Central memory CD8-positive, alpha-beta T cell (primary cell): ENCODE measurements at places on chromosomes 16 and 17.

GRCh38 chr17:16435925-16436886, 20.8 kb downstream of the TRPV2 start:
- DNase-seq, result no peak

GRCh38 chr16:12677502-12677901, 126.2 kb downstream of the CPPED1 start:
- no peak for DNase-seq

DNA sequence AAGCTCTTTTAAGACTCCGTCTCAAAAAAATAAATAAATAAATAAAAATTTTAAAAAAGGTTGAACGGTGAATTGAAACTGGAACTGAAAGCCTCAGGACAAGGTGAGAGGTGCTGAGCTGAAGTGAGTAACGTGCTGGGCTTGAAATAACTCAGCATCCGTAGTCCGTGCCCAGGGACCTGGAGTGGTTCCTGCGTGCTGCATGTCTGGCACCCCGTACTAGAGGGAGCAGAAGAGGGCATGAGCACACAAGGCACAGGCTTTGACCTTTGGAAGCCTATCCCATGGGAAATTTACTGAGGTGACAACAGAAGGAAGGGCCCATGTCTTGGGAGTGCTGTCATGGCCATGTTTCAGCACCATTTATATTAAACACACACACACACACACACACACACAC, 4.5 kb upstream of the MEIOB start:
- DNase-seq, result no peak

DNA sequence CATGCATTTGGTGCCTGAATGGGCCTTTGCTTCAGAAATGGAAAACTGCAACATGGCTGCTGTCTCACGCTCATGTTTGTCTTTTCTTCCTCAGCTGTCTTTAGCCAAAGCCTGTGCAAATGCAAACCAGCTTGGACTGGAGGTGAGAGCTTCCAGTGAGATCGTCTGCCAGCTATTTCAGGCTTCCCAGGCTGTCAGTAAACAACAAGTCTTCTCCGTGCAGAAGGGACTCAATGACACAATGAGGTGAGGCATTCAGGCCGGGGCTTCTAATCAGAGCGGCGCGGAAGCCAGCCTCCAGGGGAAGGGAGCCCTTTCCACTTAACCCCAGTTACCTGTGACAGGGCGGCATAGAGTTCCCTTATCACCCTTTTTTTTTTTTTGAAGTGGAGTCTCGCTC, 14.3 kb downstream of the CCNF start:
- DNase-seq, result no peak

GRCh38 chr17:18916816-18917500, 35.0 kb upstream of the SLC5A10 start:
- DNase-seq, result no peak

DNA sequence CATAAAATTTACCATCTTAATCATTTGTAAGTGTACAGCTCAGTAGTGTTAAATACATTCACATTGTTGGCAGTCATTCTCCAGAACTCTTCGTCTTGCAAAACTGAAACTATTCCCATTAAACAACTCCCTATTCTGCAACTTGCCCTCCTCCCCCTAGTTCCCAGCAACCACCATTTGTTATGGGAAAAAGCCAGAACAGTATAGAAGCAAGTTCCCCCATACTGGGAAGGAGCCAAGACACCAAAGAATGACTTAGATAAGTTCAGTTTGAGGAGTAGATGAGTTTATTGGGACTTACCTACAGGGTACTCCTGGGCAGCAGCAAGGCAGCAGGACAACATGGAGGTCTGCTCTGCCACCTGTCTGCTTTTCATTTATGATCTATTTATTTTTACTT, 39.3 kb upstream of the TEKT1 start:
- DNase-seq, result no peak

DNA sequence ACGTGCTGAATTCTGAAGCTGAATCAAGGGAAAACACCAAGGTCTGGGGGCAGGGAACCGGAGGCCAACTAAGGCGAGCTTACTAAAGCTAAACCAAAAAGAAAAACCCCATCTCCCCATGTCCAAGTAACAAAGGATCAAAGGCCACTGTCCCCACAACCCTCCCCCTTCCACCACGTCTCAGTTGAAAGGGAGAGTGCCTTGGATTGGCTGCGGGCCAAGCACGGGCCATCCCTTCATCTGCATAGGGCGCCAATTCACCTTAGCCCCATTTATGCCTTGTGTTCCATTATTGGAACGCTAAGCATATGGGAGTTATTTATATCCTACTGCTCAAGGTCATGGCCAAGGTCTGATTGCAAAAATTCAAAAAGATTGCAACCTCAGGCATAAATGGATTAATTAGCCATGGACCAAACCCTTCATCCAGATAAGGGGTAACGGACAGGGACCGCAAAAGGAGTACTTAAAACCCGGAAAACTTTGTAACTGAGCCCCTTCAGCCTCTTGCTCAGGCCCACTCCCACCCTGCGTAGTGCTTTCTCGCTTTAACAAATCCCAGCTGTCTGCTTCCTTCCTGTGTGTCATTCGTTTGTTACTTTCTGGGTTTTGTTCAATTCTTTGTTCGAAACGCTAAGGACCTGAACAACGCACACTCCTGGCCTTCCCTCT, 740 bp upstream of the ATP6V0D1 start:
- no peak for DNase-seq

DNA sequence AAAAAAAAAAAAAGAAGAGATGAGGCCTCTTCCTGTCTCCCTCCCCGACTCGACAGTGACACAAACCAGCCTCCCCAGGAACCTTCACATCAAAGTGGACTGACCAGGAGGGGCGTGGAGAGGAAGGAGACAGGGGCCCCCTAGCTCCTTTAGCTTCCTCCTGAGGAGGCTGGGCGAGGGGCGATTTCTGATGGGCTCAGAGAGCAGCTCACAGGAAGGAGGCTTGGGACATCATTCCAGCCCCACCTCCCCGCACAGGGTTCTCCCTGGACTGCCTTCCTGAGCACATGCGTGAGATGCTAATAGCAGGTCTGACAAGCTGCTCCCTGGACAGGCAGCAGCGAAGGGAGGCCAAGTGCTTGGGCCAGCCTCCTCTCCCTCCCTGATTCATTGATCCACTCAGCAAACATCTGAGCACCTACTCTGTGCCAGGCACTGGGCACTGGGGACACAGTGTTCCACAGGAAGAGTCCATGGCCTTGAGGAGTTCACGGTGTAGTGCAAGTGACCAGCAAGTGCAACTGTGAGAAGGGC, 14.4 kb upstream of the DOK4 start:
- no peak for DNase-seq

GRCh38 chr17:7707446-7707845, 2.4 kb downstream of the EFNB3 start:
- DNase-seq, result no peak

DNA sequence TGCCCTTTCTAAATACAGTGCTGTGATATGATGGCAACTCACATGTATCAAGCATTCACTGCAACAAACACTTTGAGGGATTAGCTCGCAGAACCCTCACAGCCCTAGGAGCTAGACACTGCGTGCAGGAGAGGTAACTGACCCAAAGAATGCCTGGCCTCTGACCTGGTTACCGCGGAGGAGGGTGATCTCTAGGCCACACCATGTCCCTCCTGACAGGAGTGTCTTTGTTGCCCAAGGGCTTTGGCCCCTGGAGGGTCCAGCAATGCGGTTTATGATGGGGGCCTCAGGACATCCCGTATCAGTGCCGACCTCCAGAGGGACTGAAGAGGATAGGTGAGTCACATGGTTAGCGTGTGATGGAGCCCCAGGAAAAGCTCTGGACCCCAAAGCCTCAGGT, 130.6 kb downstream of the MGAT5B start:
- no peak for DNase-seq

- DNase-seq, result no peak
Measured at GRCh38 chr17:3935140-3935542, 18.9 kb upstream of the P2RX1 start.

GRCh38 chr17:80712606-80713005, 168.0 kb downstream of the RPTOR start:
- DNase-seq, result no peak
